ENCODE measurements at places on chromosomes 5 and 9.

DNA sequence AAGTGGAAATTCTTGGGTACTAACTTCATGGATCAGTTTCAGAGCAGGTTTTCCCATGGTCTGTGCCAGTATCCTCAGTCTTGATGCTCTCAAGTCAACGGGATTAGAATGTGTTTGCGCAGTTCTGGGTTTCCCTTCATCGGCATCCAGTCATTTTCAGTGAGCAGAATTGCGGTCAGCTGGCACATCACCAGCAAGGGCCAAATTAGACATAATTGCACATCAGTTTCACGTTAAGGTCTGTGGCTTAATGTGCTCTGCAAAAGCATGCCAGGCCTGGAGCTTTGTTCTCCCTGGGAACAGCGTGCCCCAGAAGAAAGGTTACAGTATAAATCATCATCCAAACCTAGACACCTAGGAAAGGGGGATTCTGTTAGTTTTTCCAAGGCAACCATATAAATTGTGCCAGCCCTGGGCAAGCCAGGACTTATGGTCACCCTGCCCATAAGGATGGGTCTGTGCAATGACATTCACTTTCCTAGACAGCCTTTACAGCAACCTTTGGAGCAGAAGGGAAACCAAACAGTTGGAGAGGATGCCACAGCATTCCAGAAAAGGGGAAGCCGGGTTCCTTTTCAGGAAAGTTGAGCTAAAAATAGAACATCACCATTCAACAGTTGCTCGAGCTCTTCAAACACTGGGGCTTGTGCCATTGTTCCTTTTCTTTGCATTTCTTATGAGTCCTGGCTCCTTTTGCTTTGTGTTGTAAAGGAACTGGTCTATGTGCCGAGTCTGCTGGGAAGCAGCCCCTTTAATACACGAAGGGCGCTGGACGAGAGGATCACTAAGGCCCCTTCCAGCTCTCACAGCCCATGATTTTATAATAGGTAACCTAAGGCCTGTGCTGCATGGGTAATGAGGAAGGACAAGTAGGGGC lies 23.1 kb downstream of the IQGAP2 start:
- DNase-seq: no peak

GRCh38 chr5:137453483-137454080 lies 45.5 kb downstream of the SPOCK1 start:
- peak; percentile 33 for DNase-seq

GRCh38 chr5:151154931-151155774 lies 2.4 kb downstream of the ANXA6 start:
- no peak for DNase-seq

DNA sequence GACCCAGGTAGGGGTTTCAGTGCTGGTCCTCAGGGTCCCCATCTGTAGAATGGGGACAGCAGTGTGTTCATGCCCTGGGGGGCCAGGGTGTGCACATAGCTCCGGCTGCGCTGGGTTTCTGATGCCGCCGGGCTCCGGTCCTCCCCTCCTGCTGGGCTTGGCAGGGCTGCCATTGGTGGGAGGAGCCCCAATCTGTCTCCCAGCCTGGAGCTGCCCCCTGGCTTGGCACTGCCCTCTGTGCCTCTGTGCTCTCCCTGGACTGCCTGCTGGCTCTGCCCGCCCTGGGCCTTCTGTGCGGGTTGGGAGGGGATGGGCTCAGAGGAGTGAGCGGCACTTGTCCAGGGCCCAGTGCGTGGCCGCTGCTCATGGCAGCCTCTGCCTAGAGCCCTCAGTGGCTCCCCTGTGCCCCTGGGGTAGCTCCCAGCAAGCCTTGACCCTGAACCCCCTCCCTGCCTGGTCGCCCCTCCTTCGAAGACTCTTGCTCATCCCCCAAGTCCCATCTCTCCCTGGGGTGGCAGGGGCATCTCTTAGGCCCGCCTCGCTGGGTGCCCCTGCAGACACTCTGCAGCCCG lies 35.7 kb downstream of the RXRA start:
- DNase-seq: no peak

DNA sequence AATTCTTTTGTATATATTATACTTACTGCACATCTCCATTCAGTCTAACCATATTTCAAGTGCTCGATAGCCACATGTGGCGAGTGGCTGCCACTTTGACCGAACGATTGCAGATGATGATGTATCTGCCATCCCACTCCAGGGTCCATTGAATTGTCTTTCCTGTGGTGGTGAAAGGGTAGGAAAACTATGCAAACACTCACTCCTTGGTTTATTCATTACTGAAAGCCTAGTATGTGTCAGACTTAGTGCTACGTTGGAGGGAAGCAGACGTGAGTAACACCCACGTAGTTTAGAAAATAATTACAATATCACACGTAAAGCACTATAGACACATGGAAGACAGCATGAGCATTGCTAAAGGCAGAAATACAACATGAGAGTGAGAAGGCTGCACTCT lies 353.7 kb downstream of the CSNK1G3 start:
- DNase-seq: no peak

DNA sequence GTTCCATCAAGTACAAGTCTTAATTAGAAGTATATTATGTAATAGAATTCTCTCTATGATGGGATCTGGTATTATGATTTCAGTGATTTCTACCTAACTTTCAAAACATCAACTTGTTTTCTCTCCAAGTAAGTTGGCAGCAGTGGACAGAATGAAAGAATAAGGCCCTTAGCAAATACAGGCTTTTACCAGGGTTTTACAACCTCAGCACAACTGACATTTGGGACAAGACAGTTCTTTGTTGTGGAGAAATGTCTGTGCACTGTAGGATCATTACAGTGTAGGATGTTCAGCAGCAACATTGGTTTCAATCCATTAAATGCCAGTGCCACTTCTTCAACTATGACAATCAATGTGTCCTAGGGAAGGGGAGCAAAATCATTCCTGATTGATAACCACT lies 48.8 kb downstream of the MLANA start:
- no peak for DNase-seq

- no peak for DNase-seq
These were observed 209.6 kb downstream of the MAST4 start for GRCh38 chr5:66805514-66806430.

- peak; percentile 32 for DNase-seq
These were observed 44.5 kb upstream of the NR5A1 start for GRCh38 chr9:124551472-124552272.

GRCh38 chr5:139856714-139857113 lies 61.1 kb downstream of the PSD2 start:
- no peak for DNase-seq

DNA sequence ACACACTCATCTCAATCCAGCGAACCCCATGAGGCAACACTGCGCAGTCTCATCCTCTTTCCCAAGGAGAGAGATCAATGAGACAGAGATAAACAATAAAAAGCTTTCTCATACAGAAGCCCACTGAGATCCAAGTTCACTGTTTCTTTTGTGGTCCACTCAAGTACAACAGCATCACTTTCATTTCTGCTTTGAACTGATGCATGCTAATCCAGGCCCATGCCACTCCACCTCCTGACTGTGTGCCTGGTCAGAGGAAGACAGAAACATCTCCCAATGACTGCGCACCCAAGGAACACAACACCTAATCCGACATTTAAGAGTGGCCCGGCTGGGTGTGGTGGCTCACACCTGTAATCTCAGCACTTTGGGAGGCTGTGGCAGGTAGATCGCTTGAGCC lies 104.0 kb downstream of the SERINC5 start:
- DNase-seq: no peak

DNA sequence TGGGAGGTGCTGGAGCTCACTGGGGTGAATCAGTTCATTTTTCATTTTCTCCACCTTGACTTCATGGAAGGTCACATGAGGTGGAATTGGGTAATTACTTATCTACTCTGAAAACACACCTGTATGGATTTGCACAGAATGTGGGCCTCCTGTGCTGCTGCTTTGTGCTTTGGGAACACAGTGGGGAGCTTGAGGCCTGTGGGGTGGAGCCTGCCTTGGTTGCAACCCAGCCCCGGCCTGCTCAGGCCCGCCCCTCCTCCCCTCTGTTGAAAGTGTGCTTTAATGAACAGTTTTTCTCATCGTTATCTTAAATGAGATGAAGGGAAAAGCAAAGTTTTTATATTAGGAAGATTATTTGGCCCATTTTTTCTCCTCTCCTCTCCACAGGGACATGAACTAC lies 28.5 kb upstream of the DMRT3 start:
- DNase-seq: no peak

DNA sequence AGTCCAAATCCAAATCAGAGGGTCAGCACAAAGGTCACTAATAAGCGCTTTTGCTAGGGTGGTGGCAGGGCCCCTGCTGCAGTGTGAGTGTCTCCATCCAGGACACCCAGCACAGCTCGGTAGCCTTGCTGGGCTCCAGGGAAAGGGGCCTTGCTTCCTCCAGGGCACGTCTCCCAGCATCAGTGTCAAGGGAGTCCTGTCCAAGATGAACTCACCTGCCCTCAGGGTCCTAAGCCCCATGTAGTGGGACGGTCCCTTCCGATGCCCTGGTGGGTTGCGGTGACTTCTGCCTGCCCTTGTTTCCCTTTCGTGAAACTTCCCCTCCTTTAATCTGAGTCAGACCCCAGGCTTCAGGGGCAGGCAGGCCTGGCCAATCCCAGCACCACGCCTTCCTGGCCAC lies 101.7 kb downstream of the ZNF354C start:
- DNase-seq: no peak

DNA sequence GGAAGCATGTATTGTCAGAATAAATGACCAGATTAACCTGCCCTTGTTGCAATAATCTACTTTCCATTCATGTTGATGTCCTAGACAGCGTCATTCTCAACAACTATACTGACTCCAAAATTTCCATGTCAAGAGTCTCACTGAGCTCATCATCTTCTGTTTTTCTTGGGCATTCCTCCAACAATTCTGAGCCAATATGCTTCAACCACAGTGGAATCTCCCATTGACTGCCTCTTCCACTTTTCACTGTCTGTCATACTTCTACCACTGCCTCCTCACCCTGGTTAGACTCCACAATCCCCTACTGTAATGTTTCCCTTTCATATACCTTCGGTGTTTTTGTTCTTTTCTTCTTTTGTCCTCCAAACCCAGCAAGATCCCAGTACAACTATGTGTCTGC lies 162.8 kb downstream of the TLE1 start:
- DNase-seq: peak; percentile 58

DNA sequence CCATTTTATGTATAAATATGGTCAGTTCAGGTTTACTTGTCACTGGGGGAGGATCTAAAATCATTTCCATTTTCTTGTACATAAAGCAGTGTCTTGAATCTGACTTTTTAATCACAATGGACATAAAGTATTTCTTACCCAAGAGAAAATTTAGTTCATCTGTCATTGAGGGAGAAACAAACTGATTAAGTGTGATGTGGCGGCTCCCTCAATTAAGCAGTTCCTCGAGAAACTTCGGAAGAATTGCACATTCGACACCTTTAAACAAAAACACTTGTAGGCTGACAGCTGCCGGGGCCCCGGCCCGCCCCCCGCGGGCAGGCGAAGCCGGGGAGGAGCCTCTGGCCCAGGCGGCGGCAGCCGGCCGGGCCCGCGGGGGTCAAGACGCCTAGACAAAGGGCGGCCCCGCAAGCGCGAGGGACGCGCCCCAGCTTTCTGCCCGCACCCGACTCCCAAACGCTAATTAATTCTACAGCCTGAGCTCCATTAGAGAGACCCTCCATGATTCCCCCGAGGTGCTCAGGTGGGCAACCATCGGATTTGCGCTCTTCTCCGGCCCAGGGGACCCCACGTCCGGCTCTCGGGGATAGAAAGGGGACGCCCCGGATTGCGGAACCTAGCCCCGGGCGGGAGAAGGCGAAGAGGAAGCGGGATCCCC lies 750 bp downstream of the TRIM36 start:
- no peak for DNase-seq

- no peak for DNase-seq
These were observed 87.2 kb upstream of the DMRT1 start for GRCh38 chr9:754150-754931.

- DNase-seq: no peak
These were observed 2.2 kb downstream of the DNM1 start for GRCh38 chr9:128205296-128205944.

DNA sequence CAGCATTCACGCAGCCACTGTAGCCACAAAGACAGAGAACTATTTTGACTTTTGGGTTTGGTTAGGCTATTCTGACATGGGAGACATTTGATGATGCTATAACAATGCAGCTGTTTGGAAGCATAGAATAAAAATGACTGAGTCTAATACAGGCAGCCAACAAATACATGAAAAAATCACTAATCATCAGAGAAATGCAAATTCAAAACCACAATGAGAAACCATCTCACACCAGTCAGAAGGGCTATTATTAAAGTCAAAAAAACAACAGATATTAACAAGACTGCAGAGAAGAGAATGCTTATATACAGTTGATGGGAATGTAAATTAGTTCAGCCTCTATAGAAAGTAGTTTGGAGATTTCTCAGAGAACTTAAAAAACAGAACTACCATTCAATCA lies 107.1 kb upstream of the POC5 start:
- DNase-seq: no peak

- no peak for DNase-seq
These were observed 134.2 kb downstream of the ARHGAP26 start for GRCh38 chr5:142904416-142904815.

DNA sequence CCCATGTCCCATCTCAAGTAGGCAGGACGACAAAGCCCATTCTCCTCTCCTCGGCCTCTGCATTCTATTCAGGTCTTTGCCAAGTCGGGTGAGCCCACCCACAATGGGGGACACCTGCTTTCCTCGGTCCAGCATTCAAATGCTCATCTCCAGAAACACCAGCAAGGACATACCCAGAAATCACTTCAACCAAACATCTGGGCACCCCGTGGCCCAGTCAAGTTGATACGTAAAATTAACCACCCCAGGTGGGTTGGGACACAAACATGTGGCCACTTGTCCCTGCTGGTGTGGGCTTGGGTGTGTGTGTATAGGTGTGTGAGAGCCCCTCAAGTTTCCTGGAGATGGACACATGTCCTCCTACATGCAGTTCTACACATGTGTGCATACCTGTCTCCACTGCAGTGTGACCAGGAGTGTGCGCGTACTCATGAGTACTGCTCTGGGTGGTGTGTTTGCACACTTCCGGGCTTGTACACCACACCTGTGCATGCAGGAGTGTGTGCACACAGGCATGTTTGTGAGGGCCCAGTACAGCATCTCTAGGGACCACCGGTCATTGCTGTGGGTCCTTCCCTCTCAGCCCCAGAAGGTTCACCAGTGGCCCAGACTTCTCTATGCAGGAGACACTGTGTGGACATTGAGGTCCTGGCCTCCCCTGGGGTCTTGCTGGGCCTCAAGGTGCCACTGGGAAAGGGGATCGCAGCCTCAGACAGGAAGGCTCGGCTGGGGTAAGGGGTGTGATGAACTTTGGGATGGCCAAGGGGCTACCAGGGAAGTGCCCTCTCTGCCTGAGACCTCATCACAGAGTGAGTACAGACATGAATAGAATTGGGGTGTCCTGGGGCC lies 35.4 kb upstream of the RXRA start:
- DNase-seq: no peak

DNA sequence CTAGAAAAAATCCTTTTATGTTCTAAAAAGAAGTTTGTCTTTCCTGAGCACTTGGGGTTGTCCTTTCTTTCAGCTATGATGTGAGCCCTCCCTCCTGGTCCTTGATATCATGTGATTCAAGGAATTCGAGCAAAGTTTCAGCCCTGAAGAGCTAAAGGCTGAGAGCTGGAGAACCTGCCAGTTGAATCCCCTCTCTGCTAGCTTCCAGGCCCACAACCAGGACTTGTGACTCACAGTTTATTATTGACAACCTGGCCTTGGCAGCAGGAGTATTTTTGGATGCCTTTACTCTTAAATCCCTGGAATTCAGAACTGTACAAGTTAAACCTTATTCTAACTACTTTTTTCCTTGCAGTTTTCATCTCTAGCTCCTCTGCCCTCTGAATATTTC lies 182.8 kb downstream of the SPOCK1 start:
- DNase-seq: no peak

- peak; percentile 65 for DNase-seq
These were observed 21.5 kb upstream of the TGFBI start for GRCh38 chr5:136007271-136007670.

GRCh38 chr9:109171926-109172325 lies 4.9 kb upstream of the FRRS1L start:
- no peak for DNase-seq

All from fibroblast of gingiva (primary cell).